ENCODE measurements at places on chromosomes 2 and 18. TPM values are rescaled to one million over a fixed set of nuclear protein-coding genes. Genes with fewer than 3 reads are reported as not detected.
A peak's percentile ranks its signal among the peaks of the same experiment; 100 is the strongest.

DNA sequence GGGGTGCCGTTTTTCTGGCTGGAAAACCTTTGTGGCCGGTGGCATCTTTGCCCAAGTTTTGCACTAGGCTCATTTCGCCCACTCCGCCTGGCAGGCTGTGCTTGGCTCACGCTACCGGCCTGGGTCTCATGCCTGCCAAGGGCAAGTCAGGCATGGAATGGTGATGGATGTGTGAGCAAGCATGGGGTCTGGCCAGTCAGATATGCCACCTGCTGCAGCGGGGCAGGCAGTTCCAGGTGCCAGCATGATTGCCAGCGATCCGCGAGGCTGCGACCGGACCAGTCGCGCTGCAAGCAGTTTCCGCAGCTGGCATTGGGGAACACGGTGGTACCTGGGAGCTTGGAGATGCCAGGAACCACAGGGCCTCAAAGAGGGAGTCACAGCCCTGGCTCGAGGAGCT lies 40.6 kb downstream of the TAF1B start:
- no peak for DNase-seq

Gene MERTK
- 21.6 TPM for total RNA-seq

GRCh38 chr2:207502577-207503198 lies 27.1 kb upstream of the CREB1 start:
- DNase-seq, result no peak

GRCh38 chr2:143505542-143505941 lies 376.3 kb downstream of the ARHGAP15 start:
- DNase-seq, result no peak

Gene KYNU
- total RNA-seq, result not detected

Gene PPP1R1C
- total RNA-seq, result not detected

DNA sequence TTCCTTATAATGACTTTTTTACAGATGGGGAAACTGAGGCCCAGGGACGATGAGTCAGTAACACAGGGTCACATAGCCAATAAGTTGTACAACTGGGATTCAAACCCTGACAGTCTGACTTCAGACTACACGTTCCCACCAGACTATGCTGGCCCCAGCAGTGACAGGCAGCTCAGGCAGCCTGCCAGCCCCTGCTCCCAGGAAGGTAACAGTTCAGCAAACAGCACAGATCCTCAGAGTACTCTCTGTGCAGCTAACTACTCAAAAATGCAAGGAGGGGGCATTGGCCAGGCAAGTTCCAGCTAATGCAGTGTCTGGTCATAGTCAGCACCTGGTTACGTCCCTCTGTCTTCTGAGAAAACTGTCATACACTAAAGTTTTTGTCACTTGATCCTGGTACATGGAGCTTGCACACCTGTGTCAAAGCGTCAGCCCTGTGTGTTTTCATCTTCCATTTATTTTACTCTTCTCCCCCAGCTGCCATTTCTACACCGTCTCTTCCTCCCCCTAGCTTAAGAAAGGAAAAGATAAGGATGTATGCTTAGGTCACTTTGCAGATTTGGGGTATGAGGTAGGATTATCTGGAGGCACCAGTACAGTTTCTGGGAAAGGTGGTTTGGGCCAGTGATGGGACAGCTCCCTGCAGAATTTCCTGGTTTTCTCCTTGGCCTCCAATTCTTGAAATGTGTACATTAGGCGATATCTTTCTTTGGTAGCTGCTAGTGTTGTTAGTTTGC lies 4.5 kb downstream of the SMARCAL1 start:
- DNase-seq, result no peak

Gene RAB3GAP1
- 34.3 TPM for total RNA-seq

GRCh38 chr2:158104903-158105302 lies 3.2 kb downstream of the UPP2 start:
- no peak for DNase-seq

GRCh38 chr18:48306838-48307237 lies 102.3 kb downstream of the ZBTB7C start:
- DNase-seq, result no peak

Gene TSPYL6
- total RNA-seq, result not detected

GRCh38 chr2:1253629-1254028 lies 159.6 kb upstream of the TPO start:
- no peak for DNase-seq

- DNase-seq, result no peak
These were observed 187.8 kb downstream of the ZNF516 start for GRCh38 chr18:76307293-76307690.

- DNase-seq, result peak; percentile 95
These were observed 10.0 kb upstream of the ADAM17 start for GRCh38 chr2:9565436-9566153.

DNA sequence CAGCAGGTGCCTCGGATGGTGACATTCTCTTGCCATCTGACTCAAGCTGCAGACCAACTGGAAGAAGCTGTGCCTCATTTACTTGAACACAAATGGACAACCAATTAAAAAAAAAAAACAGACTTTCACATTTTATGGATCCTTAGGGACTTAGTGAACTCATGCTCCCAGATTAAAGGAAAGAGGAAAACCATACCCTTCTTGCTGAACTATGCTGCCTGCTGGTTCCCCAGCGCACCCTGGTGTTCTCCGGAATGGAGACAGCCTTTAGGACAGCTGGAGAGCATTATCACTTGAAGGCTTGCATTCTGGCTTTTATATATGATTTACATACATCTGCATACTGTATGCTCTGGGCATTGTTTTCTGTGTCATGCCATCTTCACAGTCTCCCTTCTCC lies 370.7 kb downstream of the SLC4A3 start:
- DNase-seq, result no peak

DNA sequence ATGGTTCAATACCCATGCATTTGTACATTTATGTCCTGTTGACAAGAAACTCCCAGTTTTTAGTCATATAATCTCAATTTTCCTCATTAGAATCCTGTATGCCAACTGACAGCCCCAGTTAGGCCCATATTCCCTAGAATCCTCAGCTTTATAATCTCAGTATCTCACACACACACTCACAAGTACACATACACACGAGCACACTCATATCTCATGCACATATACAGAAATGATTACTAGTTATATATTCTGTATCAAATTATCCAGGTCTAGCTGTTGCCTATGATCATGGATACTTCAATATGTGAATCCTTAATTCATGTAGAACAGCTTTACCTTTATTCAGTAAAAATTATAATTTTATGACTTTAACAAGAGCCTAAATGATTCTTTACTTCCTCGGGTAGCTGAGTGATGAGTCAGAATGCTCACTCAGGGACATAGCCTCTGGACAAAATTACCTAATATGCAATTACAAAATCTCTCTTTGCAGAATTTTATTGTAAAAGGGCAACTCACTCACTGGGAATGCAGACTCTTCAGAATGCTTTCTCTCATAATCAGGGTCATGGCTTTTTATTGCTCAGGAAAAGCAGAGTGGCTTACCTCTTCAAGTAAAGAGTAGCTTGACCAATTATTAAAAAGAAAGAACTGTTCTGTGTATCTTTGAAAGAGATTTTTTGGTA lies 193.6 kb upstream of the PIK3C3 start:
- DNase-seq, result no peak

Gene CDH20
- total RNA-seq, result under 0.01 TPM

DNA sequence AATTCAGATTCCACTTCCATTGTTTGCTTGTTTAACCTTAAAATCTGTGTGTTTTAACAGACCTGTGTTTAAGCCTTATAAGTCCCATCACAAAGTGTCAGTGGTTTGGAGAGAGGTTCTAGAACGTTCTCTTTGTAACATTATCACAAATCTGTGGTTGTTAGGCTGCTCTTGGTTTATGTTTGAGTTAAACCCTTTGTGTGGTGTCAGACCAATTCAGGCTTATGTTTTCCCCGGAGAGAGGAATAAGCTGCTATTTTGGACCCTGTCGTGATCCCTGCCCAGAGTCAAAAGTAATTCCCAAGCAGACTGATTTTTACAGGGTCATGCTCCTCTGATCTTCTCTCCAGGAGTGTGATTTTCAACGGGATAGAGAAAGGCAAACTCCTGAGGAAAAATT lies 43.8 kb upstream of the LTBP1 start:
- no peak for DNase-seq

DNA sequence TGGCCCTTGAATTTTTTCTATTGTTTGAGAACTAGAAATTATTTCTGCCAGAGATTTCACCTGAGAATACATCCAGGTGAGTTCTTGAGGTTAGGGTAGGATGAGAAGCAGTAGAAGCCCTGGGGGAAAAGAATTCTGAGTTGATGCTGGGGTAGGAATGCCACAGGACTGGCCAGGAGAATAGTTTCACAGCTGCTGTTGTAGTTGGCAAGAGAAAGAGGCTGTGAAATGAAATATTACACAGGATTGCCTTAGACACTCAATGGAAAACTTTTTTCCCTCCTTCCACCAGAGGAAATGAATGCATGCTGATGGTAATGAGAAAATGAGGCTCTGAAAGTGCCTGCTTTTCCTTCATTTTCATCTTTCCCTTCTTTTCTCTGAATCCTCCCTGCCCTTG lies 54.6 kb downstream of the PRKCE start:
- peak; percentile 70 for DNase-seq

DNA sequence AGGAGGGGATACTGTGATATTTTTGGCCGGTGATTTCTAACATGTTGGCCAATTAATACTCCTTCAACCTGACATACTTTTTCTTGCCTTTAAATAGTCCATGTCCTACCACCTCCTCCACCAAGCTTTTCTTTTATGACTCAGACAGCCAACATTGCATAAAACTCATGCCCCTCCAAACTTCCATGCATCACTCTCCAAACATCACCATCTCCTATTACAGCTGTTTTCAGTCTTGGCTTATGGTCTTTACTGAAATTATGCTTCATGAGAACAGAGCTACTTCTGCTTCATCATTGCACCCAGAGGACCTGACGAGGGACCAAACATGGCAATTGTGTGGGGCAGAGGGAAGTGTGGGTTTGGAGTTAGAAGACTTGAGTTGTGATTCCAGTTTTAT lies 305.4 kb downstream of the LPIN1 start:
- no peak for DNase-seq

DNA sequence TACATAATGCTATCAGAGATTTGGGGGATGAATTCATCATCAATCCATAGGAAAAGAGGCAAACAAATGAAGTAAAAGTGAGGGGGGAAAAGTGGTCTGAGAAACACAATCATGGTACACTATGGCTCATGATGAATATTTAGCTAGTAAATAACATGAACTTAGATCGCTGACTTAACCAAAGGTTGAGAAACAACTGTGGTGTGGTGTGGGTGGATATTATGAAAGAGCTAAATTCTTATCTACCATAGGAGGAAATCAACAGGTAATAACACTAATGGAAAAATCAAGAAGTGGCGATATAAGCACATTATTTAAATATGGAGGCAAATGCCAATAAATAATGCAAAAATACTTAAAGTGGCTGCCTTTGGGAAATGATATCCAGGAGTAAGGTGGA lies 12.2 kb upstream of the TPRKB start:
- DNase-seq, result no peak

GRCh38 chr2:156512451-156512850 lies 76.3 kb downstream of the GPD2 start:
- no peak for DNase-seq

GRCh38 chr2:80209458-80209857 lies 95.1 kb downstream of the LRRTM1 start:
- DNase-seq, result no peak

Gene ERICH2
- not detected for total RNA-seq

Gene ADAM17
- 40.7 TPM for total RNA-seq

- DNase-seq, result no peak
These were observed 197.6 kb downstream of the MBD5 start for GRCh38 chr2:148218326-148219075.

Gene ITGAV
- total RNA-seq, result 138 TPM

Gene EGR4
- total RNA-seq, result under 0.01 TPM

Gene LRRTM4
- not detected for total RNA-seq

All from lung microvascular endothelial cell (primary cell).